ENCODE measurements at places on chromosomes 6 and 20.
A peak's percentile ranks its signal among the peaks of the same experiment; 100 is the strongest.

- no peak for DNase-seq
Observed at GRCh38 chr6:148085631-148086331, 256.9 kb upstream of the SASH1 start.

DNA sequence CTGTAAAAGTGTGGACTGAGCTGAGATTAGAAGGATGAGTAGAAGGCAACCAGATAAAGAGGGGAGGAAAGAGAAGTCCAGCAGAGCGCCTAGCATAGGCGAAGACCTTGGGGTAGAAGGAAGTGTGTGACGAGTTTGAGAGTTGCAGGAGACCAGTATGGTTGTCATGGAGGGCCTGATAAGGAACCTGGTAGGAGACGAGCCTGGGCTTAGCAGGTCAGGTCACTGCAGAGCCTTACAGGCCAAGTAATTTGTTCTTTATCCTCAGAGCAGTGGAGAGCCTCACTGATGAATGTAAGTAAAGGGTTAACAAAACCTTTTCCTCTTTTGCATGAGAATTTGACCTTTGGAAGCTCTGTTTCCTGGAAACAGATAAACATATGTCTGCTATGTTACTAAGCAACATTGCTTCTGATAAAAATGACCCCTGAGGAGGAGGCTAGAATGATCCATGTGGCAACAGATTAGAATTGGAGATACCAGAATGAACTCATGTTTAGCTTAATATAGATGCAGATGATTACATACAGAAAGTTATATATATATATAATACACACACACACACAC is 2.9 kb upstream of the TMEM74B start:
- DNase-seq: peak; percentile 57

- DNase-seq: no peak
Observed at GRCh38 chr6:78589436-78589835, 277.9 kb upstream of the IRAK1BP1 start.

DNA sequence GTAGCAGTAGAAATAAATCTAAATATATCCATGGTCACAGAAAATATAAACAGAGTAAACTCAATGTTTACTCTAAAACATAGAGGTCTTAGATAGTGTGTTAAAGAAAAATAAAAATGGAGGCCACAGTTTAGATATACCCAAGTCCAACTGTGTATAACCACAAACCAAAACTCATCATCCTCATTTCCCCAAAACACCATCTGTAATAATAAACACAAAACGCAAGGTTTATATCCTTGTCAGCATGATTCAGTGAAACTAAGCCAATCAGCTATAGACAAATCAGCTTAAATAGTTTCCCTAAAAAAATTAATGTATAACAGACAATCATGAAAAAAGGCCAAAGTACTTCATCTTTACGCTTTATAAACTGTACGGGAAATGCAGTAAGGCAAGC is 2.7 kb upstream of the HACE1 start:
- no peak for DNase-seq

DNA sequence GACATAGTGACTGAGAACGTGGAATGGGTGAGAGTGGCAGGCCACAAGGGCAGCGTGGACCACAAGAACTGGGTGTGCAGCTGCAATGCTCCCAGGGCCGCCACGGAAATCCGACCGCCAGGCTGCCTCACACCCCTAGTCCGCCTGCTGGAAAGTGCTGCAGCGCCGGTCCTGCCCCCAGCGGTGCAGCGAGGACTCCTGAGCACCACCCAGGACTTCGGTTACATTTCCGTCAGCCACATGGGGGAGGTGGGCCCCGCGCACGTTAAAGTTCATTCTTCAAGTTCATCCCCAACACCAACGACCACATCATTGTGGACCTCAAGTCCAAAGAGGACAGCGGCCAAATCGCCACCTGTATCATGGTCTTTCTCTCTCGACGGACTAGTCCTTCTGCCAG is 126.1 kb upstream of the CARMIL1 start:
- DNase-seq: no peak

DNA sequence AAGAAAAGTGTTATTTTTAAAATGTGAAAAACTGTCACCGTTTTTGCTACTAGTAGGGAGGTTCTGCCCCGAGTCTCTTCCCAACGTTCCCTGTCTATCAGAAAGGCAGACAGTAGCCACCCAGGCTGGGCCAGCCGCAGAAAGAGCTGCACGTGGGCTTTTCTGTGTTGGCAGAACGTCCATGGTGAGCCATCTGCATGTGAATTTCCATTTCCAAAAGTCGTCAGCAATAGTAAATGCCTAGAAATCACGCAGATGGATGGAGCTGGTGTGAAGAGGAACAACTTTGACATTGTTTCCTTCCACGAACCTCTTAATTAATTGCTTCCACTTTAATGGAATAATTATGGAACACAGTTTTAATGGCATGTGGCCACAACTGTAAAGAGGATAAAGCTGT is 97.5 kb downstream of the FAM120B start:
- no peak for DNase-seq

GRCh38 chr20:10670501-10671220 is 3.1 kb downstream of the JAG1 start:
- no peak for DNase-seq

DNA sequence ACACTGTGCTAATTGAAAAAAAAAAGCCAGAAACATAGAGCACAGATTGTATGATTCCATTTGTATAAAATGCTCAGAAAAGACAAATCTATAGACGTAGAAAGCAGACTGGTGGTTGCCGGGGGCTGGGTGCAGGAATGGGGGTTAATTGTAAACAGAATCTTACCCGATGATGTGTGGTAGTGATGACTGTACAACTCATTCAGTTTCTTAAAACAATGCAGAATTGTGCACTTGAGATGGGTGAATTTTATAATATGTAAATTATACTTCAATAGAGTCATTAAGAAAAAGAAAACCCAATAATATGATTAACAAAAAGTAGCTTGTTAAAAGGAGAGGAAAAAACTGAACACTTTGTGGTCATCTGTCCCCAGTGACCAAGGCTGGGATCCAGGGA is 3.7 kb upstream of the MYLK4 start:
- no peak for DNase-seq

GRCh38 chr6:54899986-54900385 is 53.4 kb downstream of the FAM83B start:
- no peak for DNase-seq

- DNase-seq: no peak
Observed at GRCh38 chr6:106619223-106619622, 10.1 kb downstream of the RTN4IP1 start.

DNA sequence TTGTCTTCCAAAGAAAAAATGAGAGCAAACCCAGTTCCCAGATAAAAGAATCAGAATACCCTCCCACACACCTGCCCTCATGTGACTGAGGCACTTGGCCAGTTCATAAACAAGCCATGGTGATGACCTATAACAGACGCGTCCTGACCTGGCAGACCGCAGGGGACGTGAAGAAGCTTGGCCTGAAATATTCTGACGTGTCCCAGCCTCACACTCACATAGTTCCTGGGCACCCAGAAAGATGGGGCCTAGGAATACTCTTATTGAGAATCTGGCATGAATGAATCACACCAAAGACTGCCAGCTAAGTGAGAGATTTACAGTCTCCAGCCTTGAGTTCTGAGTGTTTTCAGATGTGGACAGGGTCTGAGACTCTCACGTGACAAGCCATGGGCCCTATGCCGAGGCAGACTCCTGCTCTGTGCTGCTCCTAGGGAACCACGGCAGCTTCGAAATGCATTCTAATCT is 17.2 kb upstream of the MAP3K4 start:
- peak; percentile 93 for DNase-seq

GRCh38 chr6:101146389-101146788 is 247.1 kb upstream of the GRIK2 start:
- DNase-seq: peak; percentile 24

- DNase-seq: peak; percentile 7
Observed at GRCh38 chr6:27669295-27669623, 196.4 kb upstream of the ZNF184 start.

GRCh38 chr20:13102694-13103093 is 93.9 kb downstream of the SPTLC3 start:
- no peak for DNase-seq

DNA sequence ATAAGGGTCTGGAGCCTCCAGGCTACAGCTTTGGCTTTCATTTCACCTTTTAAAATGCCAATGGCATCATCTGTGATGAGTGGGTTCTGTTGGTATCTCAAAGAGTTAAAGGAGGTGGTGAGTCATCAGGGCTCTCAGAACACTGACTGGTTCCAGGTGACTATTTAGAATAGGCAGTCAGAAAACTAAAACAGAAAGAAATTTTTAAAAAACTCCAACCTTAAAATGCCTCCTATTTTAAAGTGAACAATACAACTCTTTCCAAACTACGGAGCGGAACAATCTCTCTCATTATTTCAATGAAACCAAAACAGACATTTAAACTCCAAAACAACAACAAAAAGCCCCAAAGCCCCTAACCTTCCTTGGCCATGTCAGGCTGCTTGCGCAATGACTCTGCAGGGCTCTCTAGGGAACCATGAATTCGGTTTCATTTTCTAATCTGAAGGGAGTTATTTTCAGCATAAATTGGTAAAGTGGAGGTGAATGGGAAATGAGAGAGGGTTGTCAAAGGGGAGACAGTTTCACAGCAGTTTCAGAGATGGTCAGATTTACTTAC is 194.9 kb downstream of the KIF6 start:
- no peak for DNase-seq

DNA sequence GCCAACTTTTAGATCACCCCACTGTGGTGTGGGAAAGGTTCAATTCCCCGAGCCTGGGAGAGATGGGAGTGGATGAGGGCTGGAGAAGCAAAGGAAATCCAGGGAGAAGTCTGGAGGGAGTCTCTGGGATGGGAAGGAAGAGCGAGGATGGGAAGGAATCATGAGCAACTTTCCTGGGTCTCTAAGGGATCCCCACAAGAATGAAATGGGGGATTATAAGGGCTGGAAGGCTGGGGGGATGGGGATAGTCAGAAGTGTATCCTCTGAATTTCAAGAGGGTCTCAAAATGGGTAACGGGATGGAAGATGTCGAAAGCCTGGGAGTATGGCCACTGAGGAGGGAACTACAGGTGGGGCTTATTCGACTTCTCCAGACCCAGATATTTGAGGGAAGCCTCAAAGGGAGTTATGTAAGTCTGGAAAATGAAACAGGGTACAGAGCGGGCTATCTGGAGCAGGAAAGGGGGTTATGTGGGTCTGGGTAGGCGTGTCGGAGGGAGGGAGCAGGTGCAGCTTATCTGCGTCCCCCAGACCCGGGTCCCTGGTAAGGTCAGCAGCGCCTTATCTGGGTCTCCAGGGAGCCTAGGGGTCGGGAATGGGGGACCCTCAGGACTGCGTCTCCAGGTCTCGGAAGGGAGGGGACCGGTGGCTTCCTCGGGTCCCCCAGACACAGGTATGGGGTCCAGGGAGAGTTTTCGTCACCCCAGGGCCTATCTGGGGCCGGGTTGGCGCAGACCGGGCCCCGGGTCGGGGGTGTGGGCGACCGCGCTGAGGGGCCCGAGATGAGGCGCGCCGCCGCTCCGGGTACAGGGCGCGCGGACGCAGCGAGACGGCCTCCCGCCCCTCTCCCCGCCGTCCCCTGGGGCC is 550 bp downstream of the PLAGL2 start:
- DNase-seq: no peak

GRCh38 chr6:155341130-155341828 is 27.0 kb upstream of the TFB1M start:
- peak; percentile 90 for DNase-seq

DNA sequence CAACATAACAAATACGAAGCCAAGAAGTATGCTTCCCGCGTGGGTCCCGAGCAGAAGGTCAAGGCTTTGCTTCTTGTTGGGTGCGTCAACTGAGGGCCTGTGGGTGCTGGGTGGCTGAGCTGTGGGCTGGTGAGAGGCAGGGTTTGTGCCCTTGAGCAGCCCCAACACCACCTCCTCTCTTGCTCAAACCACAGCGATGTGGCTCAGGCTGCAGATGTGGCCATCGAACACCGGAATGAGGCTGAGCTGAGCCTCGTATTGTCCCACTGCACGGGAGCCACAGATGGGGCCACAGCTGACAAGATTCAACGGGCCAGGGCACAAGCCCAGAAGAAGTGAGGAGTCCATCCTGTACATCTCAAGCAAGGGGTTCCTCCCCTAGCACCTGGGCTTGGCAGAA is 7.0 kb upstream of the PTPRA start:
- no peak for DNase-seq

DNA sequence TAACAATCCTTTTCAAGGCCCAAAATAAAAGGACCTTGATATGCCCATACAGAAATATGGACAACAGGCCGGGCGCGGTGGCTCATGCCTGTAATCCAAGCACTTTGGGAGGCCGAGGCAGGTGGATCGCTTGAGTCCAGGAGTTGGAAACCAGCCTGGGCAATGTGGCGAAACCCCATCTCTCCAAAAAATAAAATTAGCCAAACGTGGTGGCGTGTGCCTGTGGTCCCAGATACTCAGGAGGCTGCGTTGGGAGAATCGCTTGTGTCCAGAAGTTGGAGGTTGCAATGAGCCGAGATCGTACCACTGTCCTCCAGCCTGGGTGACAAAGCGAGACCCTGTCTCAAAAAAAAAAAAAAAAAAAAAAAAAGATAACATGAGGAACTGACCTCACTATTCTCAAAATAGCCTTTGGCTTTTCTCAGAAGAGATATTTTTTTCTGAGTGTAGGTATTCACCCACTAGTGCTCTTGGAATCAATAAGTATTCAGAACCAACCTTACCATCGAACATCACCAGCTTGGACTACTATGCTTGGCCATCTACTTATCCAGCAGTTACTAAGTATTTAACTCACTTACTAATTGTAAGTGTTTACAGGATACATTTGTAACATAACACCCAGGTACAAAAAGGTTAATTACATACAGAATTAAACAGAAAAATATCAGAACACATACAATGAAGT is 99.2 kb downstream of the OR2B2 start:
- no peak for DNase-seq

DNA sequence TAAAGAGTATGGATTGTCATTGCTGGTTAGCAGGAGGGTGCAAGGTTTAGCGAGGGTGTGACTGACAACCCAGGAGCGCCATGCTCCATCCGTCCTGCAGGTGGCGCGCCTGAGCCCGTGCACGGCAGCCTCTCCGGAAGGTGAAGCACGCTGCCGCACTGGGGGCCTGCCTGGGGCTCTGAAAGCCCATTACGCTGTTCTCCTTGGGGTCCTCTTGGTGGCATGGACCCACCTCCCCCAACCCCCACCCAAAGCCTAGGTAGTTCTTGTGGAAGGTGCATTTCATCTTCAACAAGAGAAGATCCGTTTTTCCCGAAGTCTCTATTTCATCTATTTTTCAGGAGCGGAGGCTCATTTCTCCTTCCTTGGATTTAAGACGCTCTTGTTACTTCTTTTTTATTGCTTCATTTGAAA is 197.4 kb upstream of the KCNG1 start:
- no peak for DNase-seq

GRCh38 chr20:16710781-16711180 is 19.0 kb upstream of the SNRPB2 start:
- no peak for DNase-seq

All from amniotic epithelial cell (primary cell).